HT-29 (cell line): ENCODE measurements at places on chromosomes 12 and 14.

DNA sequence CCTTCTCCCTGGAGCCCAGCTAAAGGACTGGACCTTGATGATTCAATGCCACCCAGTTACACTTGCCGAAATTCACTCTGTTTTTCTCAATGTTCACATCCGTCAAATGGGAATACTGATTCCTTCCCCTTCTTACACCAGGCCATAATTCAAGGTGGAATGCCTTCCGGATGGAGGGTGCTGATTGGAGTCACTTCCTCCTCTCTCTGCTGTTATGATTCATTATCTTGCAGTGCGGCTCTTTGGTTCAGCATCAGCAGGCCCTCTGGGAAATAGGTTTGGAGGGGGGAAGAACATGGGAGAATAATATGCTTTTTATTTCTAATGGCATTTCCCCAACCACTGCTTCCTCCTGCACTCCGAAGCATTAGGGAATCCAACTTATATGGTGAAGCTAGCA, 390.6 kb upstream of the TBX3 start:
- no peak for DNase-seq

DNA sequence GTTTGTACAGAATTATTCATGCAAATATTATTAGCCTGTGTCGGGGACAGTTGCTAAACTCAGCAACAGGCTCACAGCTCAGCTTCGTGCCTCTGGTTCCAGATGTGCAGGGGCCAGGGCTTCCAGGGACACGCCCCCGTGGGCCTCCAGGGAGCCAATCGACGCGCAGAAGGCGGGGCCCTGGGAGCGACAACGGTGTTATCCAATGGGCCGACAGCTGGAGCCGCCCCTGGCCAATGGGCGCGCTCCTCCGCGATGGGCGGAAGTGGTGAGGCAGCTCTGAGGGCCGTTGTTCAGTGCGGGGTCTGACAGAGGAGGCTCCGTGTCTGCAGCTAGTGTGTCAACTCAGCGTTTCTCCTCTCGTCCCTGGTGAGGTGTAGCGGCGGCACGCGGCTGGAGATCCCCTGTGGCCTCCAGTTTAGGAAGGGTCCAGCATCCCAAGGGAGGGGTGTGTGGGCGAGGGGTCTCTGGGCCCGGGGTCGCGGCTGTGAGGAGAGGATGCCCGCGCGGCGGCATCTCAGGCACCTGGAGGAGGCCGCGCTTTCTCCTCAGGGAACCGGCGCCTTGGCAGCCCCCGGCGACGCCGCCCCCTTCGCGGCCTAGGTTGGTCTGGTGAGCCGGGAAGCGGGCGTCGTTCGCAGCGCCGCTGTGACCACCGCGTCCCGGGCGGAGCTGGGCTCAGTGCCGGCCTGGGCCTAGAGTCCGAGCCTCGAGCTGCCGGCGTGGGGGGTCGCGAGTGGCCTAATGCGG, at the start of gene TRAFD1:
TSS of gene TRAFD1 (plus strand) at position 311 of the 750 bp plus-strand sequence. CDS start 4,963 bp downstream, outside the sequence.
- peak; percentile 98 for DNase-seq

- no peak for DNase-seq
Observed at GRCh38 chr12:24172031-24172772, 222.7 kb upstream of the SOX5 start.

- peak; percentile 44 for DNase-seq
Observed at GRCh38 chr12:69196302-69197288, 42.8 kb upstream of the CPSF6 start.

GRCh38 chr12:94839347-94839746, 164.2 kb downstream of the NDUFA12 start:
- DNase-seq = no peak

DNA sequence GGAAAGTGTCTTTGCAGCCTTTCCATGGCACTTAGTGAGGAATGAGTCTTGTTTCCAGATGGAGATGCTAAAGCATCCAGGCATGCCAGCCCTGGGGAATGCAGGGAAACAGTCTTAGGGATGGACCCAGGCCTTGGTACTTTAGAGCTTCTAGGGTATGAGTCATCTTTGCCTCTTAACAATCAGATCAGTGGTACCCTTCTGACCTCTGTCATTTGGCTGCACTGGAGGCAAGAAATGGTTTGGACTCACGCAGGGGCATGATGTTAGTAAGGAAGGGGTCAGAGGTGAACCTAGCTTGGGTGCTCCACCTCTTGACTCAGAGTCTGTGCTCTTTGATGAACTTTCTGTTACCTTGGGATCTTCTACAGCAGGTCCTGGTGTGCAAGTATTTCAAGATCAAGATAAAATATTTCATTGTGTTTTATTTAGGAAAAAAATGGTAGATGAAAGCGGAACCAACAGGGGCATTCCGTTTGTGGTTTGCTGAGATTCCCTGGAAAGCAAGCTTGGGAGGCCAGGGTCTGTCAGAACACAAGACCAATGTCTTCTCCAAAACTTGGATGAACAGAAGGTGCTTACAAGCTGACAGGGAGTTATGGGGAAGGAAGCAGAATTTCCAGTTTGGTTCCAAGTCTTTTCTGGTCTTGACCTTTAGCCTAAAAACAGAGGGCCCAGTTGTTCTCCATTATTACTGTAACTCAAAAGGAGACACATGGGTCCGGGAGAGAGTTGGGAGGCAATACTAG, 216.2 kb downstream of the ZFP36L1 start:
- DNase-seq = peak; percentile 73

DNA sequence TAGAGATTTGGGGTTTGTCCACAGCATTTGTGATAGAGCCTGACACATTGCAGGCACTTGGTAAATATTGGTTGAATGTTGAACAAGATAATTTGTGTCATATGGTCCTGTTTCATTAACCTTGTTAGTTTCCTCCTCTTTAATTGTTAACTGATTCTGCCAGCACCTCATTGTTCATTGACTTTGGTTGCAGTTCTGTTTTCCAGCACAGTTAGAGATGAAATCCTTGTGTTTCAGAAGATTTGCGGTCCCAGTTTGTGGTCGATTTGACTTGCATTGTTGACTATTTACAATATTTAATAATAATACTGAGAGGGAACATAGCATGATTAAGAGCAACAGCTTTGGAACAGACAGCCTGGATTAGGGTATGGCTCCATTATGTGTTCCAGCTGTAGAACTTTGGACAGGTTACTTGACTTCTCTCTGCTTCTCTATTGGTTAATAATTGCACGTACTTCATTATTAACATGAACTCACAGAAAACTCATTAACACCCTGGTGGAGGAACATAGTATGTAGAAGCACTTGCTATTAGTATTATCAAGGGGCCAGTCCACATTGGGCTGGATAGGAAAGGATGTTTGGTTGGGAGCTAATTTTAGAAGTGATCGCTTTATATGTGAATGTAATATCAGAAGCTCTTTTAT, 8.7 kb downstream of the DRAM1 start:
- no peak for DNase-seq

DNA sequence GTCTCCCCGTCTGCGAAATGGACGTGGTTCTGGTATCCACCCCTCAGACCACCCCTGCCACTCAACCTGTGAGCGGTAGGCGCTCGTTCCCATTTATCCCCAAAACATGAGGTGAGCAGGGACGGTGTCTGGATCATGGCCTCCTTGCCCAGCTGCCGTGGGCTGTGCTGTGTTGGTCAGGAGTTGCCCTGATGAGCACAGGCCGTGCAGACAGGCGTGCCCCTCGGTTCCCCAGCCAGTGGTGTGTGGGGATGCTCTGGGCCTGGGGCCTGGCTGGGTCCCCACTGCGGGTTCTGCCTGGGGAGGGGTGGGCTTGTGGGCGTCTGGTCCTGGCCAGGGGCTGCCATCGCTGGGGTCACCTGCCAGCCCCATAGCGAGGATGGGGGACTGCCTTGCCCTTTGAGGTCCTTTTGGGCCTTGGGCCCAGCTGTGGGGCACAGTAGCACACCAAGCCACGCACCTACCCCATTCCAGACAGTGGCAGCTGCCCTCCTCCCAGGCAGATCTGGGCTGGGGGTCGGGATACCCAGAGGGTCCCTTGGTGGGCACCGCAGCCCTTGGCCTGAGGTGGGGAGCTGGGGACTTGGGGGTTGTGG, 11.3 kb upstream of the PUS1 start:
- DNase-seq = no peak

GRCh38 chr14:105883066-105884005, 357.0 kb downstream of the TMEM121 start:
- DNase-seq = no peak

- DNase-seq = no peak
Observed at GRCh38 chr14:96805956-96806355, 8.8 kb downstream of the VRK1 start.

DNA sequence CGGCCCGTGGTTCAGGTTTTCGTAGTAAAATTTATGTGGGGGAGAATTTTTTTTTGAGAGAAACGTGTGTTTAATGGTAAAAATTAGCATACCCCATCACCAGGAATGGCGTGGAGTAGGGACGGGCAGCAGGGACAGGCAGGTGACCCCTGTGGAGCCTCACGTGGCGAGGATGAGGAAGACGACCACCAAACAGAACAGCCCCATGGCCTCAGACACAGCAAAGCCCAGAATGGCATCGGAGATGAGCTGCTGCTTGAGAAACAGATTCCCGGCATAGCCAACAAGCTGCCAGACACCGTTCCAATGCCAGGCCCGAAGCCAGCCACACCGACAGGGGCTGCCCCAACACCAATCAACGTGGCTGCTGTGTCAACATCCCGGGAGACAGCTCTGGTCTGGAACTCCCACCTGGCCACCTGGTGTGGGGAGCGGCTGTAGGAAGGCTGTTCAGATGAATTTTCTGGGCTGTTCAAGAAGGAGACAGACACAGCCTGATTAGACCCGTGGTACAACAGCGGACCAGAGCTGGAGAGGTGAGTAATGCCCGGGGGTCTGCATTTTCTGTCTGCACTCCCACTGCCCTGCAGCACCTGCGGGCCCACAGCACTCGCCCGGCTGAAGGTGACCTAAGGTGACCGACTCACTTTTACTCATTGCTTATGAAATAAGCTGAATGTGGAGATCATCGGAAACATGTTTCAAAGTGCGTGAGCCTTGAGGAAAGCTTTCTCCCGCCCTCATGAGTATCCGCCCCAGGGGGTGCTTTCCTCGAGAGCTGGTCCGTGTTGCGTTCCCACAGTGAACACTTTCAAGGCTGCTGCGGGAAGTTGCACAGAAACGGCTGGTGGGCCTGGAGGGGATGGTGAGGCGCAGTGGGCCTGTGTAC, 10.6 kb downstream of the TMEM121 start:
- no peak for DNase-seq

- peak; percentile 94 for DNase-seq
Observed at GRCh38 chr12:15629108-15629507, 160.1 kb downstream of the EPS8 start.

GRCh38 chr12:39574378-39574777, 45.2 kb downstream of the ABCD2 start:
- DNase-seq = no peak

DNA sequence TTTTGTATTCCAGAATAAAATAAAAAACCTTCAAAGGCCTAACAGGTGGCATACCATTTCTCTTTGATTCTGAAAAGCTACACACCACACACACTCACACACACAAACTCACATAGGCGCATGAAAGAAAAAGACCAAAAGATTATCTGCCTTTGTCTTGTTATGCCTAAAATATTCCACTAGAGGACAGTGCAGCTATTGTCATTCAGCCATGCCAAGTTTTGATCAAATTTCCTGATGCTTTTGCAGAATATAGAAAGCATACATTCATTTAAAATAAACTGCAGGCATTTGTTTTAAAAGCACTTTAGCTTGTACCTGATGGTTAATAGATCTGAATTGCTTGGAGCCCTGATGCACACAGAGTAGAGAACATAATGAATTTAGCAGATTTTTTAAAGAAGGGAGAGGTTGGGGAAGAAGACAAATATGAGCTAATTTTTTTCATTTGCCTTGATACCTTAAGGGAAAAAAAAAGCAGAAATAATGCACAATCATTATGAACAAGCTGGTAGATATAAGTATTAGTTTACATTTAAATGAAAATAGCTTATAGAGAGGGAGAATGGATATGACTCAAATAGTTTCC, 1766.9 kb upstream of the SEL1L start:
- DNase-seq = peak; percentile 25
